ENCODE measurements at places on chromosomes 7 and 10.
A peak's percentile ranks its signal among the peaks of the same experiment; 100 is the strongest.

- no peak for DNase-seq
Measured at GRCh38 chr7:117665368-117665767, 185.5 kb downstream of the CFTR start.

- no peak for DNase-seq
Measured at GRCh38 chr10:116775488-116776400, 33.4 kb upstream of the HSPA12A start.

GRCh38 chr10:27258838-27259812 lies 18.5 kb upstream of the ACBD5 start:
- peak; percentile 5 for DNase-seq

DNA sequence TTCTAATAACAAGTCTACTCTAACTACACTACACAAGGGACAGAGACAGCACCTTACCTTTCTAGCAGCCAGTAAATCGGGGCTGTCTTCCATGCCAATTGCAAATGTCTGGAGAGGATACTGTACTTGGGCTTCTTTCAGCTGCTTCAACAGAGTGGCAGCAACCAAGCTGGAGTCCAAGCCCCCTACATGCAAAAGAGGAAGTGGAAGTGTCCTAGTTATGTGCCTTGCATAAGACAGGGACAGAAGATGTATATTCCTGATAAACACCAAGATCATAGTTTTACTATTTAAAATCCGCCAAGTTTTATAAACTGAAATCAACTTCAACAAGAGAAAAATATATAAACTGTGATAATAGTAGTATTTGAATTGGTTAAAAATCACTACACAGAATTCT lies 14.0 kb downstream of the ASNS start:
- DNase-seq: no peak

DNA sequence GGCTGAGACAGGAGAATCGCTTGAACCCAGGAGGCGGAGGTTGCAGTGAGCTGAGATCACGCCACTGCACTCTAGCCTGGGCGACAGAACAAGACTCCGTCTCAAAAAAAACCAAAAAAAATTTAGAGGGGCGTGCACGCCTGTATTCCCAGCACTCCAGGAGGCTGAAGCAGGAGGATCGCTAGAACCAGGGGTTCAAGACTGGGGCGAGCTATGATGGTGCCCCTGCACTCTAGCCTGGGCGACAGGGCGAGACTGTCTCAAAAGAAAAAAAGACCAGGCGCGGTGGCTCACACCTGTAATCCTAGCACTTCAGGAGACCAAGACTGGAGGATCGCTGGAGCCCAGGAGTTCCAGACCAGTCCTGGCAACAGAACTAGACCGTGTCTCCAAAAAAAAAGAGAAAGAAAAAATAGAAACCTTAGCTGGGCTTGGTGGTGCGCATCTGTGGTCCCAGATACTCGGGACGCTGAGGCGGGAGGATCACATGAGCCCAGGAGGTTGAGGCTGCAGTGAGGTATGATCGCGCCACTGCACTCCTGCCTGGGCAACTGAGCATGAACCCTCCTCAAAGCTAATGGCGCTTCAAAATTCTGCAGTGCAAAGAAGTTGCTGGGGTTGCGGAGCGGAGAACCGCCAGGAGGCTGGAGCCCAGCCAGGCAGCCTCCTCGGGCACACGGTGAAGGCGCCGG lies 382 bp upstream of the MBLAC1 start:
- no peak for DNase-seq

DNA sequence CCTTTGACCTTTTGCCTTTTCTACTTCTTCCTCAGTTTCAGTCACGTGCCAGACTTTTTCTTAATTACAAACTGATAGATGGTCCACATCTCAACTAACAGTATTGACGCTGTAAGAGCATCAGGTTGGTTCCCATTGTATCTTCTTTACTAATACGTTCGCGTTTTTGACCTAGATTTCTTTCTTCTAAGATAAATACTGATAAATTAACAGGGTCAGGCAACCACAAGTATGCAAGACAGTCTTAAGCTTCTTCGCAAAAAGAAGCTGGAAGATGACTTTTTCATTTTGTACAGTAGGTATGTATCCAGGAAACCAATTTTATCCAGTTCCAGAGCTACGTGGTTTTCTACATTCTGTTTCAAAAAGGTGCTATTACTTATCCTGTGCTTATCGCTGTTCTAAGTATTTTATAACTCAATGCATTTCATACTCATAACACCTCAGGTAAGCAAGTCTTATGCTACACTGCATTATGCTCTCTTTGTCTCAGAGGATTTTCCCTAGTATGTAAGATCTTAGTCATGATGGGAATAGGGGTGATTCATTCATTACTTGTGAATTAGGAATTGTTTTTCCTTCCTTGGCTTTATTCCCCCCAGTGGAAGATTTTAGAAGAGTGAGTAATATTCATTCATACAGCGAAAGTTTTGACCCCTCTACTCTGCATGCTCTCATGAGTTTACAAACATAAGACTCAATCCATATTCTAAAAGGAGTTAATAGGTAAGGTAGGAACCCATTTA lies 955 bp downstream of the DUS4L start:
- no peak for DNase-seq

GRCh38 chr10:88256013-88256680 lies 327.0 kb downstream of the RNLS start:
- no peak for DNase-seq

- peak; percentile 19 for DNase-seq
Measured at GRCh38 chr10:133379152-133379800, at the start of gene PAOX. Gene PAOX (plus strand): TSS chr10:133379262. CDS start chr10:133379317, 55 bp downstream.

DNA sequence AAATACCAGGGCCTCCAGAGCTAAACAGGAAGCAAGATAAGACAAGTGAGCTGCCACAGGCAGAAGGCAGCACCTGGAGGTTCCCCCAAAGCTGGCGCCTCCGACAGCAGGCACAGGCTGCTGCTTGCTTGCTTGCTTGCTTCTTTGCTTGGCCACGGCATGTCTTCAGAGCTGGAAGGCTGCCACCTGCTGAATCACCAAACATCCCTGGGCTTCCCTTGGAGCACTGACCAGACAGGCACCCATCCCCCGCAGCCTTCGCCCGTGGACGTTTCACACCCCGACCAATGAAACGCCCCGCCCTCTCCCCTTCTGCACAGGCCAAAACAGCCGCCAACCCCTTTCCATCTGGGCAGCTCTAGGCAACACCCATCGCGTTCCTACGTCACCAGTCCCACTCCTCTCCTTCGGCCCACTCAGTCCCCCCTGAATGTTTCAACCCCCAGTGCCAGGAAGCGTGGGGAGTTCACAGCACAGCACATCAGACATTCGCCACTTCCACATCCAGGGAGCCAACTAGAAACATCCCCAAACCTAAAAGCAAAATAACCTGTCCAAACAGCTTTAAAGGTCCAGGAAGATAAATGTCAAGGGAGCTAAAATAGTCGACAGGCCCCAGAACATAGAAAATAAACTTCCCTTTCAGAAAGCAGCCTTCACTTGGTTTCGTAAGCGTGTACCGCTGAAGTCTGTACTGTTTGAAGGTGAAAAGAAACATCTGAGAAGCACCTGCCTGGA lies 1.6 kb downstream of the SGMS1 start:
- peak; percentile 22 for DNase-seq

DNA sequence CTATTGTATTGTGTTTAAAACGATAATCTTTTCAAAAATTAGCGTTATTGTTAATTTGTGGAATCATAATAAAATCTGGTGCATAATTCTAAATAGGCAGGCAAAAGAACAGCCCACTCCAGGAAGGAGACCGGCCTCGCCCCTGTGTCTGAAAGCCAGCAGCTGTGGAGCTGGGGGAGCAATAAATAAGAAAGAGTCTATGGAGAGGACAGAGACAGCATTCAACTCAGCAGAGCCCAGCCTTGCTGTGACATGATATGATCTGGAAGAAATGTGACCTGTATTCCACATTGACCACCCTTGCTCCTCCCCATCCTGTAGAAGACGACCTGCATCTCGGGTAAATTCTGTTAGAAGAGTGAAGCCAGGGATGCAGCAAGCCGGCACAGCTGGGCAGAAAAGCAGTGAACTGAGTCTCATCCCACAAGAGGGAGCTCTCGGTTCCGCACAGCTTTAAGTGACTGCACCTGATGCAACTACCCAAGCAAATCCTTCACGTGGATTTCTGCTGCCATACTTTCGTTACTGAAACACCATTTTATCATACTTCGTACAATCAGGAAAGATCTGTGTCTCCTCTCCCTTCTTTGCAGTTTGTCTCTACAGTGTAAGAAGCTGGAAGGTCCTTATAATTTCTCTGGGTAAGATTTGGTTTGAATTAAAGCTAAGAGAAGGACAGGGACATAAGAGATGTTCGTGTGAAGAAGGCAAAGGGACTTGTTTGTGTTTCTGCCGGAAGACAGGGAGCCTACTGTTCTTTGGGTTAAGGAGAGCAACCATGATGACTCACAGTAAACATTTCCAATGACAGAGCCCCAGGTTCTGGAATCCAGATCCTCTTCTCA lies 427.1 kb downstream of the GPAM start:
- DNase-seq: peak; percentile 8

DNA sequence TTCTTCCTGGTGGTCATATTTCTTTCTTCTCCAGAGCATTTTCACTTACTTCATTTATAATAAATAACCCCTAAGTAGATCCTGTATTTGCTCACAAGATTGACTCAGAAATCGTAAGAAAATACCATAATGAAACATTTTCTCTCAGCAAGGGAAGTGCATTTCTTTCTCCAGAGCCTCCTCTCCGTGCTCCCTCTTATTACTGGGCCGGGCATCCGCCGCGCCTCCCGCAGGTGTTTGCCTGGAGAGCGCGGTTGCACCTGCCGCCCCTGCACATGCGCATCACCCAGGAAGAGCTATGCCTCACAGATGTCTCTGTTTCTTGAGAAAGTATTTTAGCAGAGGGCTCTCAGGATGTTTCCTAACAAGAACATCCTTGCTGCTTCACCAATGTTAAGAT lies 509.2 kb downstream of the TCERG1L start:
- no peak for DNase-seq

DNA sequence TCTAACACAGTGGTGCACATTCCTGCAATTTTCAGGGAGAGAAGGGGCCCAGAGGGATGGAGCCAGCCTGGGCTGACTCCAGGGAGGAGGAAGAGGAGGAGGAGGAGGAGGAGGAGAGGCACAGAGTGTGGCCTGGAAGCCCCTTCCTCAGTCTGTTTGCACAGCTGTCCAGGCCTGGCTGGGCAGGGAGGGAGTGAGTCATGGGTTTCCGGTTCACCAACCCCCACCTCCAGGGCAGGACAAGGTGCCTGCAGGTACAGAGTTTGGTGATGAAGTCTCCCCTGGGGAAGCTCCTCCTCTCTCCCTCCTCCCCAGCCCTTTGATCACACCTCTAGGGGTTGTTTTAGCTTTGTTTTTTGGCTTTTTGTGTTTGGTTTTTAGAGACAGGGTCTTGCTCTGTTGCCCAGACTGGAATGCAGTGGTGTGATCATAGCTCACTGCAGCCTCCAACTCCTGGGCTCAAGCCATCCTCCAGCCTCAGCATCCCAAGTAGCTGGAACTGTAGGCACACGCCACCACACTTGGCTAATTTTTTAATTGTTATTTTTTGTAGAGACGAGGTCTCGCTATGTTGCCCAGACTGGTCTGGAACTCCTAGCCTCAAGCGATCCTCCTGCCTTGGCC lies 77.5 kb upstream of the CUX1 start:
- no peak for DNase-seq

DNA sequence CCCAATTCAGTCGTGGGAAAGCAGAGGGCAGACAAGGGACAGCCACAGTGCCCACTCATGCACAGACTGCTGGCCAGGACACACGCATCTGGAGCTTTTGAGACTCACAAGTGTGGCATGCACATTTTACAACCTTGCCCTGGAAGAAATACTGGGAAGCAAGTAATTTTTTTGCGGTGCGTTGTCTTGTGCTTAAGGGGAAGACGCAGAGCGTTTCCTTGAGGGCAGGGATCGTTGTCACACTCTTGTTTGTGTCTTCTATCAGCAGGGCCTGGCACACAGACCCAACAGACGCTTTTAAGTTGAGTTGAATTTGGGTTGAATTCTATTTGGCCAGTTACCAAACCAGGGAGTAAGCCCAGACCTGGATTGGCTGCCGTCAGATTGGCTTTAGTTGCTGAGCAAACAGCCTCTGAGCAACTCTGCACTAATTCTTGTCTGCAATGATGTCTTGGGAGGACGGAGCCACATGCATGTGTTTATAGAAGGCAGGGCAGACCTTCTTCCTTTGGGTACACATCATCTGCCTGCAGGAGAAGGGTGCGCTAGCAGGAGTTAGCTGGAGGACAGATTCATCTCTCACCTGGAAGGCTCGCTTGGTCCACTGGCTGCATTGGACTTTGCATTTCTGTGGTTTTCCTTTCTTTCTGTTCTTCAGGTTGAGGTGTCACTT lies 38.4 kb downstream of the IL2RA start:
- no peak for DNase-seq

DNA sequence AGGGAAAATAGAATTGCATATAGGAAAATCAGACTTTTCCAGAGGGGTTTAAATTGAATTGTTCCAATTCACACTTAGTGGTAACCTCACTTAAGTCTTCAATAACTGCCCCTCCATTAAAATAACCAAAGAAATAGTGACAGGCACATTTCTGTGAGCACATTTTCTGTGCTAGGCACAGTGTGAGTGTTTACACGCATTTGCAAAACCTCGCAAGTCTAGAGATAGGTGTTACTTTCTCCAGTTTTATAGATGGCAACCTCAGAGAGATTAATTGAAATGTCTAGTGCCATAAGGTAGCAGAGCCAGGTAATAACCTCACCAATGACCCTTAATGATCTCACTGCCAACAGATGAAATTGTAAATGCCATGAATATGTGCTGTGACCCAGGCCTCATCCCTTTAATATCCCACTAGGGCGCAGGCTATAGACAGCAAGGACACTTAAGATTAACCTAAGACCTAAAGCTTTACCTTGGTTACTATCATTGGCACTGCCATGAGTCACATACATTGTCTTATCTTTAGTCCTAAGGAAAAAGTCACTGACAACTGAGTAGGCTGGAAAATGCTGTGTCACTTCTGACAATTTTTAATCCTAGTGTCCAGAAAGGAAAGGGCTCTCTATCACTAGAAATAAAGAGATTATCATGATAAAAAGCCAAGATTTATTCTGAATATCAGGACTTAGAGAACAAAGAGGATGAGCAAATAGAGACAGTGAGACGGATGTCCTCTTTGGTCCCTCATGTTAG lies 187.8 kb downstream of the PPP1R17 start:
- DNase-seq: no peak

DNA sequence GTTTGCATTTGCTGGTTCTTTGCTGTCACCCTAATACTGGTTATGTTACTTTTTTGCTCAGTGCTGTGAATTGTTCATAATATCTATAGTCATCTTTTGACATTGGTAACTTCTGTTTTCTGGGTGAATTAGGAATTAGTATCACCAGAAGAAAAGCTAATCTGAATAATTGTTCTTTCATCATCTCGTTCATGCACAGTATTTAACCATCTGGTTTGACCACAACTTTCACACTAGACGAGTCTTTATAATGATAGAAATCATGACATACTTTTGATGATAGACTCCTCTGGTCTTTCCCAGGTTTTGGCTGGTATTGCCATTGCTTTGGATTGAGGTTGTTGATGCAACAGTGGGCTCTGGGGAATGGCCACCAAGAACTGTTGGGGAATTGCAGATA lies 25.1 kb downstream of the SGPL1 start:
- no peak for DNase-seq
